IPS DF 6.9 (cell line): ENCODE measurements at places on chromosomes 6 and 20.
A peak's percentile ranks its signal among the peaks of the same experiment; 100 is the strongest.

DNA sequence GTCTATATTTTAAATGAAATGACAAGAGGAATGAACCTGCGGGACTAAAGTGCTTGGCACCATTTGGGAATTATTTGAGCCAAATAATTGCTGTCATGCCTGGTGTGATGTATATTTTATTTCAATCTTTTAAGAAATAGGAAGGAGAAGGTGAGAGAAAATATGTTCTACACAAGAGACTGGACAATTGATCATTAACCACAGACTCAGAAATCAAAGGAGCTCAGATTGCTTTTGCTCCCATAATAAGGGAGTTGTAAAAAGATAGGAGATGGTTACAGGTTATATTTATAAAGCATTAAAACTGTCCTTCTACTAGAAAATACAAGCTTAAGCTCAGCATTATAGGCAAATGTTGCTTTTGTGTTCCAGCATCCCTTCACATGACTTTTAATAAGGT lies 515.2 kb upstream of the SULF2 start:
- no peak overlapping the region for H3K27ac ChIP-seq
- H3K27me3 ChIP-seq = no peaks in the 10 kb centered on the region
- no peaks in the 10 kb centered on the region for H3K4me1 ChIP-seq
- H3K4me3 ChIP-seq = no peak overlapping the region
- DNase-seq = no peak

- no peak overlapping the region for H3K27ac ChIP-seq
- H3K4me1 ChIP-seq = peaks cover 3% of the 10 kb centered on the region
- H3K27me3 ChIP-seq = no peaks in the 10 kb centered on the region
- no peak overlapping the region for H3K4me3 ChIP-seq
These were observed 39.9 kb upstream of the PRDM1 start for GRCh38 chr6:106046116-106046853.

DNA sequence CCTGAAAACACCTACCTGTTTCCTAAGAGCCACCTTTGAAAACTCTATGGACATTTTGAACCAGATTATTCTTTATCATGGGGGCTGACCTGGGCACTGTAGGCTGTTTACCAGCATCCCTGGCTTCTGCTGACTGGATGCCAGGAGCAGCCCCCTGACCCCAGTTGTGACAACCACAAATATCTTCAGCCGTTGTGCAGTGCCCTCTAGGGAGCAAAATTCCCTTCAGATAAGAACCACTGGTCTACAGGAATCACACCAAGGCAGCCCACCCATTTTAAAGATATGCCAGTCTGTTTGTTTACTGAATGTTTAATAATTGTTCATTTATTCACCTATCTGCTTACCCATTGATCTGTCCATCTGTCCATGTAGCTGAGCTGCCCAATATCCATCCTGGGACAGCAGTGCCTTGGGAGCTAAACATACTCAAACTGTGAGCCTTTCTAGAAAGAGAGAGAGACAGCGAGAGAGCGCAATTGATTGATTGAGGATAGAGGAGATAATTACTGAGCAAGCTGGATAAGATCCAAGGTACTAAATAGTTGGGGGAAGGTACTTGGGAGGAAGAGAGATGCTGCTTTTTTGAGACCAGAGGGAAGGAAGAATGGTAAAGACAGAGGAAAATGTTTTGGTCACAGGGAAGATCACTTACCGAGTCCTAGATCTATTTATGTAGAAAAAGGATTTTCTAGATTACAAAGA lies 276.8 kb downstream of the NRN1 start:
- H3K4me1 ChIP-seq = no peaks in the 10 kb centered on the region
- H3K27me3 ChIP-seq = no peaks in the 10 kb centered on the region
- no peaks in the 10 kb centered on the region for H3K36me3 ChIP-seq
- no peak for DNase-seq

GRCh38 chr20:15708984-15709598 lies 864.2 kb downstream of the KIF16B start:
- peak; percentile 54 for DNase-seq
- no peak overlapping the region for H3K4me3 ChIP-seq
- no peaks in the 10 kb centered on the region for H3K27me3 ChIP-seq
- no peaks in the 10 kb centered on the region for H3K36me3 ChIP-seq
- H3K4me1 ChIP-seq = peaks cover 1% of the 10 kb centered on the region; the same call in 1 of the 2 replicates
- H3K27ac ChIP-seq = no peak overlapping the region

DNA sequence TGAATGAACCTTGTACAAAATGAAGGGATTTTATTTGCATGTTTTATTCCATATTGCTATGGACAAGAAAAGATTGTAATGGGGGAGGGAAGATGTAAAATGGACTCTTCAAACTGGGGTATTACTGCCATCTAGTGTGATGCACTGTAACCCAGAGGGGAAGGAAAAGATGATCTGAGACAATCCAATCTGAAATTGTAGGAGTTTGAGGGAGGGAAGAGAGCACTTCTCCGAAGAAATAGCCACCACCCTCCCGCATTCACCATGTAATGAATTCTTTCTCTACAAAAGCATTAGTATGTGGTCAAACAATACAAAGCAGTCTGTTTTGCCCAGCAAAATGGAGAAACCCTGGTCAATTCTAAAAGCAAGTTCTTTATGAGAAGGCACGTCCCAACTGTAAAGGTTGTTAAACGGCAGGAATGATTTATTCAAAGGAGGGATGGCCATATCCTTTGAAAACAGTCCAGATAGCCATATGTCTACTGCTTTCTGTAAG lies 679.5 kb upstream of the NRSN1 start:
- no peaks in the 10 kb centered on the region for H3K27me3 ChIP-seq
- peak; percentile 1 for DNase-seq
- no peaks in the 10 kb centered on the region for H3K36me3 ChIP-seq
- H3K4me3 ChIP-seq = no peak overlapping the region
- H3K4me1 ChIP-seq = no peaks in the 10 kb centered on the region

DNA sequence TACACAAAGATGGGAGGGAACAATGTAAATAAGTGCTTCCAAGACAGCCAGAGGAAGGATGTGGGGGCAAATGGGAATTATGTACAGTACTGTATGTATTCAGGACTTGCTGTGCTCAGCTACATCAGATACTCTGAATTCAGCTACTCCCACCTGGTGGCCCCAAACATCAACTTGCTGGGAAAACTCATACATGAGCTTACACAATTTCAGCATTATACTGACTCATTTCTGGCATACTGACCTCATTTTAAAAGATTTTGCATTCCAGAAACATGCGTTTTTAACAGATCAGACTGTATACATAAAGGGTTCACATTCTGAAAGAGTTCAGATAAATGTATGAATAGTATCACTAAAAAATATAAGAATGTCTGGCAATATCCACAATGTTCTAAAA lies 59.7 kb downstream of the GPX5 start:
- no peak overlapping the region for H3K4me3 ChIP-seq
- no peaks in the 10 kb centered on the region for H3K4me1 ChIP-seq
- no peak overlapping the region for H3K27ac ChIP-seq
- no peaks in the 10 kb centered on the region for H3K36me3 ChIP-seq

- no peak for DNase-seq
- H3K36me3 ChIP-seq = no peaks in the 10 kb centered on the region
- peak overlapping the region; percentile 6; the same call in 1 of the 2 replicates for H3K4me3 ChIP-seq
These were observed 1.7 kb upstream of the NKX2-2 start for GRCh38 chr20:21515300-21516179.

- H3K4me1 ChIP-seq = no peaks in the 10 kb centered on the region
- H3K4me3 ChIP-seq = no peak overlapping the region
- H3K36me3 ChIP-seq = no peaks in the 10 kb centered on the region
- H3K27me3 ChIP-seq = no peaks in the 10 kb centered on the region
These were observed 151.6 kb downstream of the BACH2 start for GRCh38 chr6:90144928-90145555.

DNA sequence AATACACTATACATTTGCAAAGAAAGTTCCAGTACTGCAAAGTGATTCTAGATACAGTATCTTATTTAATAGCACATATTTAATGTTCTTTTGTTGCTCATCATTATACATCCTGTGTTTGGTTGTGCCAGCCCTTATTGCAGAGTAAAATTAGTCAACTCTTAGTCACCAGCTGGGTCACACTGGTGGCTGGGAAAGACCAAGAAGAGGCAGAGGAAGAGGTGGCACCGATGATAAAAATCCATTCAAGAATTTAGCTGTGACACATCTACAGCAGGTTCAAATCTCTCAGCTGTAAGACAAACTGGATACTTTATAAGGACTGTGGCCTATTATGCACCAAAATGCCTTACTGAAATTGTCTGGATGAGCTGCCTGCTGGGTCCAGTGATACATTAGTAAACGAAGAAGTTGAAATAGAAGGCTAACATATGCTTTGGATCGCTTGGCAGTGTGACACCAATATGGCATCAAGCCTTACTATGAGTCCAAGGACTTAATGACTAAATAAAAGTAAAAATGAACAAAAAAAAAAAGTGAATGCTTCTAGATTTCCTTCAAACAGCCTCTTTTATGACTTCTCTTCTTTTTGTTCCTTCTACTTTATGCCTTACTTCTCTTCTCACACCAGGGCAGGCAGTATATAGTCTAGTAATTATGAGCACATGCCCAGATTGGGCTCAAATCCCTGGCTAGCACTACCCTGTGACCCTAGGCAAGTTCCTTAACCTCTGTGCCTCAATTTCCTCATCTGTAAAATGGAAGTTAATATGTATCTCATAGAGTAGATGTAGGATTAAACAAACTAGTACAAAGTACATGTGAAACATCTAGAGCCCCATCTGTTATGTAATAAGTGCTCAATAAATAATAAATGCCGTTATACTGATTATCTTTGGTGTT lies 29.4 kb upstream of the RNF8 start:
- no peak overlapping the region for H3K4me3 ChIP-seq
- DNase-seq = no peak
- H3K27me3 ChIP-seq = no peaks in the 10 kb centered on the region
- H3K4me1 ChIP-seq = no peaks in the 10 kb centered on the region
- no peaks in the 10 kb centered on the region for H3K36me3 ChIP-seq
